ENCODE measurements at places on chromosomes 12 and 14.

- DNase-seq, result no peak
Observed at GRCh38 chr12:67917811-67918210, 71.4 kb upstream of the IFNG-AS1 start.

DNA sequence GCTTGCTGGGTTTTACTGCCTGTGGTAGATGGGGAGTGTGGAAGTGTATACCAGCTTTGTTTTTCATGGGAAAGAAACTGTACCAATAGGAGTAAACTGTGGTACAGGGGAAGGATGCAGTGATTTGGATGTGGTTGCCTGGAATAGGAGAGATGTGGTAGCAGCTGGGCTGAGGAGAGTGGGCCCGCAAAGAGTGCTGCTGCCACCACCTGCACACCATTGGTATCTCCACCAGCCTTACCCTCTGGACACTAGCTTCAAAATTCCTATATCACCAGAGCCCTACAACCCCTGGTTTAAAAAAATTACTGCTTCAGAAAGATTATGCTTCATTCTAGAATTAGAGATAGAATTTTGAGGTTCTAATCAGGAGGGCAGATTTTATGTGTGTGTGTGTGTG lies 53.6 kb downstream of the AKAP6 start:
- DNase-seq, result no peak

DNA sequence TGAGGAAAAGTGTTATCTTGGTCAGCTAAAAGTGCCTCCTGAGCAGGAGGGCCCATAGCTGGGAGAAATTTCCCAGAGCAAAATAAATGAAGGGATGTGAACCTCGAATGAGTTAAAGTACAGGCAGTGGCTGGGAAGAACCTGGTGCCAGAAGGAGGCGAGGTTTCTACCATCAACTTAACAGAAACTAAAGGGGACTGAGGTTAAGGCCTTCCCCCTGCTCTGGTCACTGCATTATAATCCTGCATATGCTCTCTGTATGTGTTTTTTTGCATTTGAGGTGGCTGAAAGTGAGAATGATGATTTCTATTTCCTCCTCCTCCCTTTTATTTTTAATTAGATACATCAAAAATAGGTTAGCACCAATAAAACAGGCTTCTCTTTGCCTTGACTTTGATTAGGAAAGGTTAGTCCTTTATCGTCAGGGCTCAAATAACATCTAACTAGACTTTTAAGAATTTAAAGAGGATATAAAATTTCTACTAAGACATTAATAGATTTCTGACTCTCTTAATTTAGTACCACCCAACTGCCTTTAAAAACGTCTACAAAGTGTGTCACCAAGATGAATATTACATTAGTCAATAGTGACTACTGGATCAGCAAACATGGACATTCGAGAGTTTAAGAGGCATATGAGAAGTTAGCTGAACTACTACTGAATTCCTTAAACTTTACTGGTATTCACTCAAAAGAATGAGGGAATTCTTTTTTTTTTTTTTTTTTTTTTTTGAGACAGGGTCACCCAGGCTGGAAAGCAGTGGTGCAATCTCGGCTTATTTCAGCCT lies 49.2 kb downstream of the GALNT4 start:
- no peak for DNase-seq

GRCh38 chr12:28884904-28885679 lies 264.0 kb upstream of the FAR2 start:
- no peak for DNase-seq

GRCh38 chr12:26874501-26875296 lies 41.7 kb upstream of the ITPR2 start:
- DNase-seq, result no peak

DNA sequence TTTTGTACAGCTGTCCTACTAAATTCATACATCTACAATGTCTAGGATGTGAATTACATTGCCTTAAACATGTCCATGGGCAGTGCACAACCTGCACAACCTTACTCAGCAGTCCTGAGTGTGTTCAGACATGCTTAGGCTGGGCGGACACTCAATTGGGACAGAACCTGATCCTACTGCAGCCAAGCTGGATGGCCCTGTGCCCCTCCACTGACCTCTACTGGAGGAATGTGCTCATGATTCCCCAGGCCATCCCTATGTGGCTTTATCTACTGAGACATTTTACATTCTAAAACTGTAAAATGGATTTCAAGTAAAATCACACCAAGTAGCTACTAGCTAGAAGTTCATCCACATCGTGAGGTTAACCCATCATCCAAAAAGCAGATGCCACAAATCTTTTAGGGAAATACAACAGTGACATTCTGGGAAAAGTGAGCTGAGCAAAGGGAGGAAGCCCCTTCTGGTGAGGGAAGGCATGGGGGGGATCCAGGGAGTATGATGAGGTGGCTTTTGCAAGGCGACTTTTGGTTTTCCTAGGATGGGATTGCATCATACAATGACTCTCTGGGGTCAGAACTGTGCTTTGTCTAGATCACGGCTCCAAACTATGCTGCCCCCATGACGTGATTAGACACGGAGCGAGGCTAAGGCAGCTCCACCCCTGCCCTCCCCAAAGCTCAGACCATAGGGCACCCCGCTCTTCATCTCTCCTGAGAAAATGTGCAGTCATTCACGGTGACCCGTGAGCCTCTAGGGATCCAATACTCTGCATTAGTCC lies 911.7 kb upstream of the TMEM132C start:
- DNase-seq, result no peak

- no peak for DNase-seq
Observed at GRCh38 chr12:6539314-6539682, 5.0 kb downstream of the GAPDH start.

DNA sequence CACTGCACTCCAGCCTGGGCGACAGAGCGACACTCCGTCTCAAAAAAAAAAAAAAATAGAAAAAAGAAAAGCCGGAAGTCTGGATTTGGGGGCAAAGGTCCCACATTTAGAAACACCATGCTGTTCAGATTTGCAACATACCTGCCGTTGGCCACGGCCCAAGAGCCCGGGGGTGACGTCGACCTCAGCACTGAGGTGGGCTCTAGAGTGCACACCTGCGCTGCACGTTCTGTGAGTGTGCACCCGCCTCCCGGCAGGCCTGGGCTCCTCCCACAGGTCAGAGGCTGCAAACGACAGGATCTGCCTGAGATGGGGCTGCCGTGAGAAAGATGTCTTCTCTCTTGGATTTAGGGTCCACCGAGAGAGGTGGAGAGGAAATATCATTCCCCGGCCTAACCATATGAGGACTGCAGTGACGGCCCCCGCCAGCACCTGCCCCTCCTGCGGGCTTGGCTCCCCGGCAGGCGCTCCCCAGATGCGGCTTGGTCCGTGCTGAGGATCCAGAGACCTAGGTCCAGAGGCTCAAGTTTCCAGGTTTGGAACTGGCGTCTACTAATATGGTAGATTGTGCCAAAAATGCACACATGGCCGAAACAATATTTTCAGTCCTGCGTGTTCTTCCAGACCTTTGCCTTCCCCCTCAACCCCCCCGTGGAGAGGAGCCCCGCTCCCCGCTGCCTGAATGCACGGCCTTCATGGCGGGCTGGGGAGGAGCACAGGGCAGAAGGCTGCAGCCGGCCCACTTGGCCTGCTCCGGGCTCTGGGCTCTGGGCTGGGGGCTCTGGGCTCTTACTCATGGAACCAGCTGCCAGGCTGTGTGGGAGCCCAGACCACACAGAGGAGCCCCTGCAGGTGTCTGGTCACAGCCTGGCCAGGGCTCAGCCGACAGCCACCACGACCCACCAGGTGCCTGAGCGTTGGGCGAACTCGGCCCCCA lies 58.8 kb upstream of the FBRSL1 start:
- DNase-seq, result no peak

- DNase-seq, result no peak
Observed at GRCh38 chr12:53949631-53950436, 4.9 kb upstream of the HOXC12 start.

DNA sequence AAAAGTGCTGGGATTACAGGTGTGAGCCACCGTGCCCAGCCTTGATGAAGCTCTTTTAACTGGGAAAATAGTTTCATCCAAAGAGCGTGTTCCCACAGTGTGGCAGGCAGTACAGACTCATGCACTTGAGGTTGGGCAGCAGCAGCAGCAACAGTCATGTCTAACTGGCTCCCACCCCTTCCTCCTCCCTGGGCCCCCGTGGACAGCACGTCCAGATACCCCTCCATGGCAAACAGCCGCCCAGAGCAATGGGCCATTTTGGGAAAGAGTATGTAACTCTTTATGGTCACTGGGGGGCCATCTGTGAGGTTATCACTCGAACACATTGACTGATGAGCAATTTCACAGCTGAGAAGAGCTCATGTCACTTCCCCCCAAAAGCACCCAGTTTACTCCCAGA lies 279.1 kb upstream of the NOS1 start:
- no peak for DNase-seq

- DNase-seq, result no peak
Observed at GRCh38 chr12:125245581-125246557, 180.6 kb downstream of the AACS start.

DNA sequence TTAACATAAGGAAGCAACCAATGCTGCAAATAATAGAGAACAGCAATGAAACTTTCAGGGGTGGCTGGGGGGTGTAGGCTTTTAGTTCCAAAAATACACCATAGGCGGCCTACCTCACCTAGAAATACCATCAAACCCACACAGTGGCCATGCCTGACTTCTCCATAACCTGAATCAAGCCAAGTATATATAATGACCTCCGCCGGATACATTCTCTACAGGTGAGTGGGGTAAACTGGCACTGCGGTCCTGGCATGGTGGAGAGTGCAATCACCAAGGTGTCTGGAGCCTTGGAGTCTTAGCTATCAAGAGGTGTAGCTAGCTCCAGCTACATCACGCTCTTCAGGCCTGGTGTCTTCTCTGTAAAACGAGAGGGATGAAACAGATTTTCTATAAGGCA lies 1.2 kb downstream of the ZBTB25 start:
- DNase-seq, result peak; percentile 13

- no peak for DNase-seq
Observed at GRCh38 chr12:88801227-88802095, 221.2 kb upstream of the KITLG start.

DNA sequence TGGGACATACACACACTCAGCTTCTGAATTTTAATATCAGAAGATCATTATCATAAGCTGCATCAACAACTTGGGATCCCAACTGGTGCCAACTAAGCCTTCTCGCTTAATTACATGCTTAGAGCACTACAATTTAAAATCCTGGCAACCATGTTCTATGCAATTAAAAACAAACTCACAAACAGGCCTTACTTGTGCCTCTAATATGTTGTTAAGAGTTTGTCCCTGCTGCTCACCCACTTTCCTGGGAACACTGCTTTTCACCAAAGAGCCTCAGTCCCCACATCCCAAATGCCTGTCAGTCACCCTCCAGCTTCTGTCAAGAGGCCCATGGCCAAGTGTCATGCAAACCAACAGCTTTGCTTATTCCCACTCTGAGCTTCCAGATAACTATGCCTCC lies 69.7 kb downstream of the TTC9 start:
- no peak for DNase-seq

DNA sequence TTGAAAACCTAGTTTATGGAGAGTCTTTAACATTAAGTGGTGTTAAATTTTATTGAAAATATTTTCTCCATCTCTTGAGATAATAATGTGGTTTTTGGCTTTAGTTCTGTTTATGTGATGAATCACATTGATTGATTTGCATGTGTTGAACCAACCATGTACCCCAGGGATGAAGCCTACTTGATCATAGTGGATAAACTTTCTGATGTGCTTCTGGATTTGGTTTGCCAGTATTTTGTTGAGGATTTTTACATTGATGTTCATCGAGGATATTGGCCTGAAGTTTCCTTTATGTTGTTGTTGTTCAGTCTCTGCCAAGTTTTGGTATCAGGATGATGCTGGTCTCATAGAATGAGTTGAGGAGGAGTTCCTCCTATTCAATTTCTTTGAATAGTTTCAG lies 222.6 kb downstream of the ADAMTS20 start:
- DNase-seq, result no peak

DNA sequence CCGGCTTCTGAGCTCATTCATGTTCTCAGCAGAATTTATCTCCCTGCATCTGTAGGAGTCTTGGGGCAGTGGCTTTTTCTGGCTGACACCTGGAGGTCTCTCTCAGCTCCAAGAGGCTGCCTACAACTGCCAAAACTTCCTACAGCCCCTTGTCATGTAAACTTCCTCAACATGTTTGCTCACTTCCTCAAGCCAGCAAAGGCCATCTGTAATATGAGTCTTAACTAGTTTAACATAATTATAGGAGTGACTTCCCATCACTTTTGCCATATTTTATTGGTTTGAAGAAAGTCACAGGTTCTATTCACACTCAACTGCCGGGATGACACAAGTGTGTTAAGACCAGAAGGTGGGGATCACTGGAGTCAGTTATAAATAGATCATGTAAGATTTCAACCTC lies 194.0 kb downstream of the VRK1 start:
- DNase-seq, result no peak

DNA sequence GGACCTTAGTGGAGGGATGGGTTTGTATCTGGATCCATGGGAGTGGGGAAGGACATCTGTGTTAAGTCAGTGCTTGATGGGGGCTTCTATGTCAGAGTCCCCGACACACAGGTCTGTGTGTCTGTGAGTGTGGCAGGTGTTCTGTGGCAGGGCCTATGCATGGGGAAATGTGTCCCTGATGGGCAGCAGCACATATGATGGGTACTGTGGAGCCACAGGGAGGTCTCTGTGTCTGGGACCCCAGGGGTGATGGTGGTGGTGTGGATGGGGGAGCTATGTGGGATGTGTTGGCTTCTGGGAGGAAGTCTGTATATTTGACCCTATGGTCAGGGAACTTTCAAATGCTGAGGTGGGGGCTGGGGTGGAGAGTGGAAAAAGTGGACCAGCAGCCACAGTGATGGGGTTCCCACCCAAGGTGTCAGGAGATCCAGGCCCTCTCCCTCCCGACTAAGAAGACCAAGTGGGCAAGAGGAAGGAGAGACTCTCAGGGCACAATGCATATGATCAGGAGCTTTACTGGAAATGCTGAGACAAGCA lies 16.5 kb downstream of the KRT7 start:
- no peak for DNase-seq

GRCh38 chr12:44431647-44432343 lies 444.3 kb downstream of the NELL2 start:
- DNase-seq, result no peak

GRCh38 chr14:85040046-85040685 lies 489.8 kb upstream of the FLRT2 start:
- no peak for DNase-seq
